Bone marrow (tissue), 2 donors: ENCODE measurements at places on chromosomes 2 and 18.

GRCh38 chr18:12991821-12992179, 638 bp downstream of the CEP192 start:
- no peak for DNase-seq

DNA sequence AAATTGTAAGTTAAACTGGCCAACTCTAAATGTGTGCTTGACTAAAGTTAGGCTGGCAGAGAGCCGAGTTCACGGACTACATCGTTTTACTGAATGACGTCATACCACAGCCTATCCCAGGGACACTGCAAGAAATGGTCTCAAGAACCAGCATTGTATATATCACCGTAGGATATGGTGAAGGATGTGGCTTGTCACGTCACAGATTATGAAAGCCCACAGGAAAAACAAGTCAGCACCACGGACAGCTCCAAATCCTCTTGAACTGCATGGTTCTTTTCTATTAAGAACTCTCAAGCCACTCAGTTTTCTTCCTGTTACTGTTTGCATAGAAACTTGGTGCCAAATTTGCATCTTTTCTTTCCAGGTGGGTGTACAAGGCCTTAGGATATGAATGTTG, 85.1 kb upstream of the ACAA2 start:
- no peak for DNase-seq

- no peak for DNase-seq
Observed at GRCh38 chr2:177902395-177903163, 170.0 kb downstream of the PDE11A start.

- DNase-seq, result no peak
Observed at GRCh38 chr2:6184532-6185292, 492.5 kb downstream of the SOX11 start.

GRCh38 chr2:23041443-23041842, 343.5 kb upstream of the KLHL29 start:
- no peak for DNase-seq

DNA sequence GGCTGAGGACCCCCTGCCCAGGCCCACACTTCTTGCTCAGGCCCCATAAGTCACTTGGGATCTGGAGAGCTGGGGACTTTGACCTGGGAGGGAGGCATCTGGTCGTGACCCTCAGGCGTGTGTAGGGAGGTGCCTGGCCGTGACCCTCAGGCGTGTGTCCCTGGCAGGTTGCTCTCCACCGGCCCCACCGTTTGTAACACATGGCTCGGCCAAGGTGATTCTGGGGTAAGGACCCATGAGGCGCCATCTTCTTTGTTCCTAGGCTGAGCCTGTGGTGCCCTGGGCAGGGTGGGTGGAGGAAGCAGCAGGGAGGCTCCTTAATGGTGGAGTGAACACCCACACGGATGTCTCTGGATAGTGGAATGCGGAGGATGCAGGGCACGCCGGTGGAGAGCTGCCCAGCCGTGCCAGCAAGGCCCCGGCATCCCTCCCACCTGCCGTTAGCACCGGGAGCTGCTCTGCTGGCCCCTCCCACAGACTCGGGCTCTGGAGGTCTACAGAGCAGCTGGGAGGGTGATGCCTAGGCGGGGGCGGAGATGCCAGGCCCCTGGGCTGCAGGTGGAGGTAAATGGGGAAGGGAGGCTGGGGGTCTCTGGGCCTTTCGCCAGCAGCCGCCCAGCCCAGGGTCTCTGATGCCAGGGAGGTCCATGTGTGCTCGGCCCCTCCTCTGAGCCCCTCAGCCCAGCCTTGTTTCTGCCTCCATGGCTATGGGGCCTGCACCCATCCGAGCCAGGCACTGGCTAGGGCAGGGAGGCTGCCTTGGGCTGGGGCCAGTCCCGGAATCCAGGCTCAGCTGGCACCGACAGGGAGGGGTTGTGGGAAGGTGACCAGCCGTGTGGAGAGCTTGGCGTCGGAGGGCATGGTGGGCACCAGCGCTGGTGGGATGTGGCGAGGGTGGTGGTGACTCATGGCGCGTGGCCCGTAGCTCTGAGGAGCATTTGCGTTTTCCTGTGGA, 1.1 kb upstream of the GAL3ST2 start:
- no peak for DNase-seq

GRCh38 chr2:197201874-197202273, 108.7 kb downstream of the ANKRD44 start:
- DNase-seq, result no peak

- DNase-seq, result no peak
Observed at GRCh38 chr18:63676526-63677323, 15.0 kb upstream of the SERPINB3 start.

DNA sequence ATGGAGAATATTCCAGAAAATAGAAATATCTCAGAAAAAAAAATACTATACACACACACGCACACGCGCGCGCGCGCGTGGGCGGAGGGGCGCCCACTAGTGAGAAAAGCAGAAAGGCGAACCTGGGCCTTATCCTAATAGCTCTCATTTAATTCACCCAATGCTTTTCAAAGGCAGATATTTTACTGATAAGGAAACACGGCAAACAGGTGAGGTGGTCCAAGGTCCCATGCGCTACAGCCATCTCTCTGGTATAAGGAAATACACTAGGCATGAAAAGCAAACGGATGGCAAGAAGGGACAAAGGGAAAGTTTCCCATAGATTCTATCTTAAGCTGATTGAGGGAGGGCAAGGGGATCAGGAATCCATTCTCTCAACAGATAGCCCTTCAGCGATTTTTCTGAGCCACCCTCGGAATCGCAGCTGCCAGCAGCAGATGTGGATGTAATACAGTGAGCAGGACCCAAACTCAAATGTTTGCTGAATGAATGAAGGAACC, 136.7 kb downstream of the TMEM247 start:
- no peak for DNase-seq

GRCh38 chr2:15780234-15780633, 160.1 kb upstream of the MYCN start:
- DNase-seq, result no peak

- no peak for DNase-seq
Observed at GRCh38 chr18:45671321-45671720, 52.7 kb upstream of the SLC14A1 start.

DNA sequence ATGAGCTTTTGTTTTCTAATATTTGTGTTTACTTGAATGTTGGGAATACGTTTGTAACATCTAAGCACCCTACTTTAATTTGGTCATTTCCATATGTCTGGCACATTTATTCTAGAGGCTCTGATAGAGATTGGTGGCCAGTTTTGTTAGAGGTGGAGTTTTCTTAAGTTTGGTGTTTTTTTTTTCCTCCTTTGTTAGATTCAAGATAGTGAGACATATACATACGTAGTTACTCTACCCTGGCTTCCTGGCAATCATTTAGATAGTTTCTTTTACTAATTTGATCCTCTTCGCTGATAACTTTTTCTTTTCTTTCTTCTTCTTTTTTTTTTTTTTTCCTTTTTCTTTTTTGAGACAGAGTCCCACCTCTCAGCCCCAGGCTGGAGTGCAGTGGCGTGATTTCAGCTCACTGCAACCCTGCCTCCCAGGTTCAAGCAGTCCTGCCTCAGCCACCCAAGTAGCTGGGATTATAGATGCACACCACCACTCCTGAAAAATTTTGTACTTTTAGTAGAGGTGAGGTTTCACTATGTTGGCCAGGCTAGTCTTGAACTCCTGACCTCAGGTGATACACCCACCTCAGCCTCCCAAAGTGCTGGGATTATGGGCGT, 26.6 kb downstream of the SMCHD1 start:
- no peak for DNase-seq

GRCh38 chr2:187266645-187267044, 181.4 kb downstream of the CALCRL start:
- DNase-seq, result no peak

DNA sequence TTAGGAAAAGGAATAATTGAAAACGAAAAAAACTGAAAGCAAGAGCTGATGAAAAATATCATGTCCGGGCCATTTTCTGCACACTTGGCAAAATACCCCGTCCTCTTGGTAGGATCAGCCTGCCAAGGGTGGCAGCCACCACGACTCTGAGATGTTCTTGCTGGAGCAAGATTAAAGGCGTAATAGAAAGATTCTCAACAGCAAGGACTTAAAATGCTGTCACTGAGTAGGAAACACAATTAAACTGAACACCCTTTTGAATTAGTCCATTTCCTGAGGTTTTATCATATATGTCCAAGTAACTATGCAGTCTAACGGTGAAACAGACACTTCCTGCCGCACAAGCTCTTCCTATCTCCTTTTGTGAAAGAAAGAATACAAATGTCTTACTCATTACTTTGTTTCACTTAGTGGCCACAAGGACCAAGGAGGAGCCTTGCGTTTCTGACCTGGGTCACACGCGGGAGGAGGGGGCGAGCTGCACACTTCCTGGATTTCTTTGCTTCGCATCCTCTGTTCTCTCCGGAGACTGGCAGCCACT, 222.7 kb downstream of the PIEZO2 start:
- no peak for DNase-seq

DNA sequence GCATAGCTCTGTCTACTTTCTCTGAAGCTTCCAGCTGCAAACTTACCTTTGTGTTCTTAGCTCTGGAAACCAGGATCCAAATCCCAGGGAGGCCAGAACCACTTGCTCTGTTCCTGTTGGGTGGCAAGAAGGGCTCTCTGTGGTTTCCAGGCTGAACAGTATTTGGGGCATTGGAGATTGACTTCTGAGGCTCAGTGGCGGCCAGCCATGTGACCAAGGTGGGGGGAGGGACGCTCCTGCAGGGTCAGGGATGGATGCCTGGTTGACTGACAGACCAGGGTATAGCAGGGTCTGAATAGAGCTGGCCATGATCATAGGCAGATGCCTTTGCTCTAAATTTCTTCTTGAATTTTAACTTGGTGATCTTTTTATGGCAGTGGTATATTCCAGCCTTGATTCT, 15.1 kb downstream of the SLC4A5 start:
- no peak for DNase-seq

GRCh38 chr2:57542081-57542480, 504.5 kb upstream of the VRK2 start:
- DNase-seq, result no peak
